Neural crest cell (in vitro differentiated cells): ENCODE measurements at places on chromosomes 6 and 20.

GRCh38 chr6:125102891-125103290, 50.7 kb upstream of the TPD52L1 start:
- no peak overlapping the region for H3K4me3 ChIP-seq
- H3K36me3 ChIP-seq: no peaks in the 10 kb centered on the region
- peaks cover 31% of the 10 kb centered on the region for H3K4me1 ChIP-seq
- peaks cover 4% of the 10 kb centered on the region for H3K27me3 ChIP-seq
- no peak for DNase-seq
- H3K27ac ChIP-seq: no peak overlapping the region

DNA sequence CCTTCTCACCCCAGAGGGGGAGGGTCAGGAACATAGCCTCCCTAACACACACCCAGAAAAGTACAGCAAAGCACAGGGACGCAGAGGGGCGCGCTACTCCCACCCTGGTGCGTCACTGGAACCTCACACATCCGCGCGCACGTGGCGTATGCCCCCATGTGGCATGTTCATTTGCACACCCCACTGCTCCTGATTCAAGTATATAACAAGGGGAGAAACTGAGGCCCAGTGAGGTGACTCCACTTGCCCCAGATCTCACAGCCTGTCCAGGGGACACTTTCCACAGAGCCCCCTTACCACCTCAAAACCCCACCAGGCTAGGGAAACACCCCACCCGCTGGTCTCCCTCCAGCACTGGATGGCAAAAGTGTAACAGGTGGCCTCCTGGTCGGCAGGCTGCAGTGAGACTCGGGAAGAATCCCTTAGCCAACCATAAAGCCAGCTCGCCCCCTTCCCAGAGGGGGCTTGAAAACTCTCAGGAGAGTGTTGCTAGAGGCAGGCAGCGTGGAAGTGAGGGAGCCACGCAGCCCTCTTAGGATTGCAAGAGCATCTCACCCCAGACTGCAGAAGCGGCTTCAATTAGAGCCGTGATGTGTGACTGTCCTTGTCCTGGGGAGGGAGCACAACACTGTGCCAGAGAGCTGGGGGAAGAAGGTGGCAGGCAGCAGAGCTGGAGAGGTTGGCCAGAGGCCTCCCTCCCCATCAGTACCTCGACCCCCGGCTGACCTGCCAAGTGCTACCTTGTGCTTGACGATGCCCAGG, at the start of gene GRM4:
Gene GRM4 (minus strand): TSS at position 67 of the 762 bp plus-strand sequence. CDS start 12,591 bp downstream, outside the sequence.
- peak within 1 kb of the TSS; percentile 47 for H3K4me3 ChIP-seq
- peaks cover 7% of the 10 kb centered on the region for H3K4me1 ChIP-seq
- no peak within 1 kb of the TSS for H3K27ac ChIP-seq
- peaks cover 93% of the 10 kb centered on the region for H3K27me3 ChIP-seq
- H3K36me3 ChIP-seq: no peaks in the 10 kb centered on the region

DNA sequence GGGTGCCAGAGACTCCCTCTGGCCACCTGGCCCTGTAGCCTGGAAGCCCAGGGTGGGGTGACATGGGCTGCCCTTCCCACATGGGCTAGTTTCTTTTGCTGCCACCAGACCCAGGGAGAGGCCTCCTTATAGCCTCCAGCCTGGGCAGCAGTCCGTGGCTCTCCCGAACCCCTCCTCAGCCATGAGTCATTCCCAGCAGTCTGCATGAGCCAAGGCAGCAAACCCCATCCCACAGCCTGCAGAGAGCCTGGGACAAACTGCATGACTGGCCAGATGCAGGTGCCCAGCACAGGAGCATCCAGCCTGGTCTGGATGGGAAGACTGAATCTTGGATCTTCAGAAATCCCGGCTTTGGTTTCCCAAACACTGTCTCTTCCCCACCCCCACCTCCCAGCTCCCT, 75.7 kb downstream of the MRPL14 start:
- H3K4me3 ChIP-seq: no peak overlapping the region
- H3K36me3 ChIP-seq: no peaks in the 10 kb centered on the region
- H3K27ac ChIP-seq: no peak overlapping the region
- peaks cover 2% of the 10 kb centered on the region for H3K27me3 ChIP-seq
- H3K4me1 ChIP-seq: peaks cover 5% of the 10 kb centered on the region

- H3K4me1 ChIP-seq: no peaks in the 10 kb centered on the region
- H3K27ac ChIP-seq: no peak overlapping the region
- no peak overlapping the region for H3K4me3 ChIP-seq
- DNase-seq: no peak
- no peaks in the 10 kb centered on the region for H3K36me3 ChIP-seq
- peaks cover 27% of the 10 kb centered on the region for H3K27me3 ChIP-seq
Observed at GRCh38 chr6:159463119-159463829, 229.8 kb downstream of the SOD2 start.

- peak; percentile 65 for DNase-seq
- peaks cover 22% of the 10 kb centered on the region for H3K4me1 ChIP-seq
- H3K36me3 ChIP-seq: no peaks in the 10 kb centered on the region
- no peaks in the 10 kb centered on the region for H3K27me3 ChIP-seq
- no peak overlapping the region for H3K4me3 ChIP-seq
Observed at GRCh38 chr6:25223490-25223991, 55.6 kb upstream of the CARMIL1 start.

DNA sequence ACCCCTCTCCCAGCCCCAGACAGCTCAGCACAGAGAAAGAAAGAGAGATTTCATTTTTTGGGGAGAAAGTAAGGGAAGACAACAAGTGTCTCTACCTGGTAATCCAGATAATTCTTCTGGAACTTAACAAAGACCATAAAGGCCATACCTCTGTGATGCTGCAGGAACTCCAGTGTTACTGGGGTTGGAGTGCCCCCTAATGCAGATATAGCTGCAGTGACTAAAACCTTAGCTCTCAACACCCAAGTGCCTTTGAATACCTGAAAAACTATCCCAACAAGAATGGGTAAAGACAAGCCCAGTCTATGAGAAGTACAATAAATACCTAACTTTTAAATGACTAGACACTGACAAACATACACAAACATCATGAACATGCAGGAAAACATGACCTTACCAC, 365.3 kb upstream of the PTCHD4 start:
- peaks cover 4% of the 10 kb centered on the region for H3K4me1 ChIP-seq
- no peak overlapping the region for H3K27ac ChIP-seq
- H3K27me3 ChIP-seq: no peaks in the 10 kb centered on the region
- no peak overlapping the region for H3K4me3 ChIP-seq
- no peak for DNase-seq
- no peaks in the 10 kb centered on the region for H3K36me3 ChIP-seq

GRCh38 chr20:17904027-17904426, 64.6 kb downstream of the SNX5 start:
- H3K4me3 ChIP-seq: no peak overlapping the region
- H3K27ac ChIP-seq: no peak overlapping the region

- H3K27me3 ChIP-seq: peaks cover 23% of the 10 kb centered on the region
- no peaks in the 10 kb centered on the region for H3K4me1 ChIP-seq
- DNase-seq: no peak
- H3K27ac ChIP-seq: no peak overlapping the region
Observed at GRCh38 chr20:23232679-23233308, 117.8 kb upstream of the NXT1 start.

DNA sequence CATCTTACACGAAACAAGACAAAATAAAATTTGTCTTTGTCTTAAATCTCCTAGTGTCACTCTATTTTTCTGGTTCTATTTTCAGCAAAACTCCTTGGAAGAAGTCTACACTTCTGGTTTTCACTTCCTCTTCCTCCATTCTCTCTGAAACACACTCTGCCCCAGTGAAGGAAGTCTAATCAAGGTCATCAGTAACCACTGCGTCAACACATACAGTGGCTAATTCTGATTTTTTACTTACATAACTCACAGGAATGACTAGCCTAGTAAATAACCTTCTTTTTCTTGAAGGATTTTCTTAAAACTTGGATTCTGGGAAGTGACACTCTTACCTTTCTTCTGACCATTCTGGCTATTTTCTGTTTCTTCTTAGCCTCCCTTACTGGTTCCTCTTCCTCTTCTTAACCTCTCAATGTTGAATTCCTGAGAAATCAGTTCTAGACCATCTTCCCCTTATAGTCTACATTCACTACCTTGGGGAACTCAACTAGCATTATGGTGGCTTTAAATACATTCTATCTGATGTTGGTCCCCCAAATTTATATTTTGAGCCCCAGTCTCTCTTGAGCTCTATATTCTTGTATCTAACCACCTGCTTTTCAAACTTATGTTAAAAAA, 37.5 kb downstream of the AIG1 start:
- no peak overlapping the region for H3K4me3 ChIP-seq
- no peak for DNase-seq
- no peak overlapping the region for H3K27ac ChIP-seq
- H3K36me3 ChIP-seq: no peaks in the 10 kb centered on the region
- peaks cover 22% of the 10 kb centered on the region for H3K27me3 ChIP-seq

DNA sequence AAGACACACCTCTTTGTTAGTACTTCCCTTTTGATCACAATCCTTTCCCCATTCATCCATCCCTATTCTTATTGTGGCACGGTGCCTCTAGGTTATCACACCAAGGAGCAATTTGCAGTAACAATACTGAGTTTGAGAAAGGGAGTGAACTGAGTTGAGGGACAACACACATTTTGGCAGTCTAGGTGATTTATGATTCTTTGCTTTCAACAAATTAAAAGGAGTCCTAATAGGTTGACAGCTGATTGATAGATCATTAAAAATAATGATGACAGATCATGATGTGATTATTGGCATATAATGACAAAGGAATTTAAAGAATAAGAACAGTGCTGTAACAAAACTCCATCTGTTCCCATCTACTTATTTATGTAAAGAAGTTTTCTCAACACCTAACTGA, 36.7 kb downstream of the IMPG1 start:
- DNase-seq: no peak
- no peaks in the 10 kb centered on the region for H3K4me1 ChIP-seq
- H3K4me3 ChIP-seq: no peak overlapping the region
- no peaks in the 10 kb centered on the region for H3K27me3 ChIP-seq
- no peak overlapping the region for H3K27ac ChIP-seq

DNA sequence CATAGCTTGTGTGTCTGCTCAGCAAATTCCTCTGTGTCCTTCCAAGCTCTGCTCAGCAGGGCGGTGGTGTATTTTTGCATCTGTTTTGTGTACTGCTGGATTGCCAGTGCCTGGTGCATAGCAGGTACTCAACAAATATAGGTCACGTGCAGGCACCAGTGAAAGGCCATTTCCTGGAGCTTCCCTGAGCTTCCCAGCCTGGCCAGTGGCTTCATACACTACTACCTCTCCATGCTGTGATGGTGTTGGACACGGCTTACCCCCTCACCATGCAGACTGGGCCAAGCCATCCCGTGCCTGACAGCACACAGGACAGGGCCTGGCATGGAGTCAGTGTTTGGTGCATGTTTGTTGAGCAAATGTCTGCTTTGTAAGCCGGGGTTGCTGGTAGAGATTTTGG, 7.7 kb upstream of the PHACTR3 start:
- H3K4me3 ChIP-seq: no peak overlapping the region
- DNase-seq: no peak
- H3K27ac ChIP-seq: no peak overlapping the region
- peaks cover 97% of the 10 kb centered on the region for H3K27me3 ChIP-seq
- no peaks in the 10 kb centered on the region for H3K36me3 ChIP-seq

DNA sequence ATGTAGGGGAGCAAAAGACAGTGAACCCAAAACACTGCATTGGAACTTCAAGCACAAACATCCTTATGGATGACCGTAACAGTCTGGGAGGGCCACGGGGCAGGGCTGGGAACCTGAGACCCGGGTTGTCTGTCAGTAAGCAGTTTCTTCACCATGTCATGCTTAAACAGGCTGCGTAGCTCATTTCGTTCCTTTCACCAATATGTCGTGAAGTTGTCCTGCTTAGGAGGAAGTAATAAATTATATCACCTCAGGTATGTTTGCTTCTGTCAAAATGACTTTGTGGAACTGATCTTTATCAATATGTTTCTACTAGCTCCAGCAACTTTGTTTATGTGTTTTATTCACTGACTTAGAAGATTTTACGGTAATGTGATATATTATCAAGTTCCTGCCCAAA, 12.4 kb upstream of the MAK start:
- H3K36me3 ChIP-seq: no peaks in the 10 kb centered on the region
- no peak for DNase-seq
- H3K4me3 ChIP-seq: no peak overlapping the region

DNA sequence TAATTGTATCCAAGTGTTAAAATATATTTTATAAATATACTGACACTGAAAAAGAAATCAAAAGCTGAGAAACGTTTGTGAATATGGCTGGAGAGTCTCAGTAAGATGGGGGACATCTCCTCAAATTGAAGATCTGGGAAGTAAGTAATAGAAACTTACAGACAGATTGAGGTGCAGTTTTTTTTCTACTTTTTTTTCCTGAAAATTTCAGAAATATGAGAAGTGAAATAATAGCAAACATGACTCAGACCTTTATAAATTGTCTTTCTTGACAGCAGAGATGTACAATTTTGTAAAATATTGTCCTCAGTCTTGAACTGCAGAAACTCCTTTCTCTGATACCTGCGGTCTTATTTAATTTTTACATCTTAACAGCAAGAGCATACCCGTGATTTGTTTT, 347.1 kb downstream of the UTRN start:
- H3K4me1 ChIP-seq: no peaks in the 10 kb centered on the region
- DNase-seq: no peak
- no peaks in the 10 kb centered on the region for H3K36me3 ChIP-seq
- H3K27me3 ChIP-seq: no peaks in the 10 kb centered on the region

DNA sequence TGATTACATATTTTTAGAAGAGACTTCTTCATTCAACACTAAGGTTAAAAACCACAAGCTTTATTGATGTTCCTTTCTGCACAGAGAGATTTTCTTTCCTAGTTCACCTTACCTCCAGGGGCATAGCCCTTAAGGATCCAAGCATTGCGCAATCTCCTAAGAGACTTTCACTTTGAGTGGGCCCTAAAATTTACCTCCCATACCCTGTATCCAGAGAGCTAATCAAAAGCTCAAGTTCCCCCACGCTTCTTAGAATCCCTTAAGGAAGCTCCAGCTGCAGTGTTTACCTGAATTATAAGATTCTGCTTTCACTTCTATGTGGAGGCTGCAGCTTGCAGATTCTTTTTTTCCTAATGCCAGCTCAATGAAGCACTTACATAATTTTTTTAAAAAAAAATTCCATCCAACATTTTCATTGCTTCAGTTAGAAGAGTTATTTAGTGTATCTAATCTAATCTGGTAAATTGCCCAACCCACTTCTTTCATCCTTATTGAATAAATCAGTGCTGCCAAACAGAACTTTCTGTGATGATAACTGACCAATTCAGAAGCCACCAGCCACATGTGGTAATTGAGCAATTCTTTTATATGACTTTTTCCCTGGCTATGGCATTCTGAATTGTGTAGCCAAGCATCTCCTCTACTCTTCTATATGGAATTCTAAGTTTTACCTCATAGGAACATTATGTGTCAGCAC, 24.6 kb upstream of the SPTLC3 start:
- H3K36me3 ChIP-seq: no peaks in the 10 kb centered on the region
- H3K4me3 ChIP-seq: no peak overlapping the region
